ENCODE measurements at places on chromosomes 5 and 9.

- no peak for DNase-seq
These were observed 2.8 kb upstream of the NKX2-5 start for GRCh38 chr5:173237875-173238220.

- no peak for DNase-seq
These were observed 148.3 kb upstream of the NR3C1 start for GRCh38 chr5:143551820-143552251.

DNA sequence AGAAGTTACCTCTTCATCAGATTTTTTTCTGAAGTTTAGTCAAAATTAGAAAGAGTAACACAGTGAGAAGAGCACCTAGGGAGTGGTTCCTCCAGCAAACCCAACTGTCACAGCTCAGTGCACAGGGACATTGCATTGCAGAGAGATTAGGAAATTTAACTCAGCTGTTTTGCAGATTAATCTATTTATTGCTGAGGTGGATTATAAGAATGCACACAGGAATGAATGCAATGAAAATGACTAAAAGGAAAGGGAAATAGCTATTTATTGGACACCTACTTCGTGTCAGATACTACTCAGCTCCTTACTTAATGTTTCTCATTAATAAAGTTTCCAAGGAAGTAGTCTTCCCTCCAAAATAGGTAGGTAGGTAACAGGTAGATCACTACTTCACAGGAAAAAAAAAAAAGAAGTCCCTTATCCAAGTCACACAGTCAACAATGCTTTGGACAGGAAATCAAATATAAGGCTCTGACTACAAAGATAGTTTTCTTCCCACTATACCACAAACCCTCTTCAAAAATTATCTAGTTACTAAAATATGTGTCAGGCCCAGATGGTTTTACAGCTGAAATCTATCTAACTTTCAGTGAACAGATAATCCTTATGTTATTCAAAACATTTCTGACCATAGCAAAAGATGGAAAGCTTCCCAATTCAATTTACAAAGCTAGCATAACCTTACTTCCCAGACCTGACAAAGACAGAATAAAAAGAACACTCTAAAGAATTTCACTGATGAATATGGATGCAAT lies 442.2 kb upstream of the MPDZ start:
- DNase-seq, result no peak

DNA sequence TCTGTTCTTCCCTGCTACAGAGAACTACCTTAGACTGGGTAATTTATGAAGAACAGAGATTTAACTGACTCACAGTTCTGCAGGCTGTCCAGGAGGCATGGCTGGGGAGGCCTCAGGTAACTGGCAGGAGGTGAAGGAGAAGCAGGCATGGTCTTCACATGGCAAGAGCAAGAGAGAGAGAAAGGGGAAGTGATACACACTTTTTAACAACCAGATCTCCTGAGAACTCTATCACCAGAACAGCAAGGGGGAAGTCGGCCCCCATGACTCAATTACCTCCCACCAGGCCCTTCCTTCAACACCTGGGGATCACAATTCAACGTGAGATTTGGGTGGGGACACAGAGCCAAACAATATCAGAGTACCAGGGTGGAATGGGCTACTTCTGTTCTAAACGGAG lies 766.8 kb downstream of the TLE1 start:
- no peak for DNase-seq

DNA sequence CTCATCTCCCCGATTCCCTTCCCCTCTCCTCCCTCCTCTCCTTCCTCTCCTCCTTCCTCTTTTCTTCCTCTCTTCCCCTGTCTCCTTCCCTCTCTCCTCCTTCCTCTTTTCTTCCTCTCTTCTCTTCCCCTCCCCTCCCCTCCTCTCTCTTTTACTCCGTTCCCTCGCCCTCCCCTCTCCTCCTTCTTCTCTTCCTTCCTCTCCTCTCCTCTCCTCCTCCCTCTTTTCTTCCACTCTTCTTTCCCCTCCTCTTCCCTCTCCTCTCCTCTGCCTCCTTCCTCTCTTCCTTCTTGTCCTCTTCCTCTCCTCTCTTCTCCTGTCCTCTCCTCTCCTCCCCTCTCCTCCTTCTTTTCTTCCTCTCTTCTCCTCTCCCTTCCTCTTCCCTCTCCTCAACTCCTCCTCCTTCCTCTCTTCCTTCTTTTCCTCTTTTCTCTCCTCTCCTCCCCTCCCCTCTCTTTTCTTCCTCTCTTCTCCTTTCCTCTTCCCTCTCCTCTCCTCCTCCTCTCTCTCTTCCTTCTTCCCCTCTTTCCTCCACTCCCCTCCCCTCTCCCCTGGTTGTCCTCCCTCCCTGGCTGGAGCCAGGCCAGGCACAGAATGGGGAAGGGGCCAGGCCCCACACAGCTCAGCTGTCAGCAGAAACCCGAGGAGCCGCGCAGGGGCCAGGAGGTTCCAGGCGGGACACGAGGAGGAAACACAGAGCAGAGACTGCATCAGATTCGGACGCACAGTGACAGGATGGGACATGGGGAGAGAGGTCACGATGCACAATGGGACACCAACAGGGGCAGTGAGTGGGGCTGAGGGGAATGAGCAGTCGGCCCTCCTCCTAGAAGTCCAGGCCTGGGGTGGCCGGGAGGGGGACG lies 48.0 kb downstream of the CAMK2A start:
- DNase-seq, result no peak

DNA sequence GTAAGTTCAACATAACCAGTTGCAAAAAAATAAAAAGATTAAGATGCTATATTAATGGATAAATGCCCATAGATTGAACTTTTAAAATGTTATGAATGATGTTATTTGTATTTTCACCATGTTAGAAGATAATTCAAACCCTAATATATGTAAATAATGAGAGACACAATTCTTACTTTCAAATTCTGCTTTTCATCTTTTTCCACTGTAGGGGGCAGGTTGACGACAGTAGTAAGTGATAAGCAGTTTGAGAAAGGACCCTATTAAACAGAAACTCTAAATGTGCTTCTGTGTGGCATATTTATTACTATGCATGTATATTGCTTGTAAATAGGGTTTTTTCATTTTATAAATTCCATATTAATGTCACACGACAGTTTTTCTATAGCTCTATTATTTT lies 591.1 kb downstream of the SEMA5A start:
- DNase-seq, result no peak

GRCh38 chr9:84499969-84500582 lies 159.5 kb upstream of the SLC28A3 start:
- DNase-seq, result no peak

DNA sequence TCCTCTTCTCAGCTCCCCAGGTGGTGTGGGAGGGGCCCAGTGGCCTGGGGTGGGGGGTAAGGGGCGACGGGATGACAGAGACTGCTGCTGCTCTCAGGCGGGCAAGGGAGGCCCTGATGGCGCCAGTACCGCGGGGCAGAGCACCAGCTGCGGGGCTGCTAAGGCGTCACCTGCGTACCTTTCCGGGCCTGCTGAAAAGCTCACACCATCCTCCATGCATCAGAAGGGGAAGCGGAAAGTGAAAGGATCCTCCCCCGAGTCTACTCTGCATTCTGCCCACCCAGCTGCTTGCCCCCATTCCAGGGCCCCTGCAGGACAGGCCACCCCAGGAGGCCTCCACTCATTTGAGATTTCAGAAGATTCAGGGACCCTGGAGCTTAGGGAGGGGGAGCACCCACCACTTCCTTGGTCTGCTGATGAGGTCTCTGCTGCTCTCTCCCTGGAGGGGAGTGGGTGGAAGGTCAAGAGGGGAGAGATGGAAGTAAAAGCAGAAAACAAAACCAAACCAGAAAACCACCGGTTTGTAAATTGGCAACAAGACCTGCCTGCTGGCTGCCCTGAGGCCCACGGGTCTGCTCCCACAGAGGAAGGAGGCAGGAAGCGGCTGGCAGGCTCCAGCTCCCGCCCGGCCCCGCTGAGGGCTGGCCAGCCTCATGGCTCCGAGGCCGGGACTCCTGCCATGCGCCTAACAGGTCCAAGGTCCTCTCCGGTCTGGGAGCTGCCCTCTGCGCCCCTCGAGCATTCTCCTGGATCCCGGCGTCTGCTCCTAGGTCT lies 33.6 kb downstream of the PRRT1B start:
- DNase-seq, result peak; percentile 33

DNA sequence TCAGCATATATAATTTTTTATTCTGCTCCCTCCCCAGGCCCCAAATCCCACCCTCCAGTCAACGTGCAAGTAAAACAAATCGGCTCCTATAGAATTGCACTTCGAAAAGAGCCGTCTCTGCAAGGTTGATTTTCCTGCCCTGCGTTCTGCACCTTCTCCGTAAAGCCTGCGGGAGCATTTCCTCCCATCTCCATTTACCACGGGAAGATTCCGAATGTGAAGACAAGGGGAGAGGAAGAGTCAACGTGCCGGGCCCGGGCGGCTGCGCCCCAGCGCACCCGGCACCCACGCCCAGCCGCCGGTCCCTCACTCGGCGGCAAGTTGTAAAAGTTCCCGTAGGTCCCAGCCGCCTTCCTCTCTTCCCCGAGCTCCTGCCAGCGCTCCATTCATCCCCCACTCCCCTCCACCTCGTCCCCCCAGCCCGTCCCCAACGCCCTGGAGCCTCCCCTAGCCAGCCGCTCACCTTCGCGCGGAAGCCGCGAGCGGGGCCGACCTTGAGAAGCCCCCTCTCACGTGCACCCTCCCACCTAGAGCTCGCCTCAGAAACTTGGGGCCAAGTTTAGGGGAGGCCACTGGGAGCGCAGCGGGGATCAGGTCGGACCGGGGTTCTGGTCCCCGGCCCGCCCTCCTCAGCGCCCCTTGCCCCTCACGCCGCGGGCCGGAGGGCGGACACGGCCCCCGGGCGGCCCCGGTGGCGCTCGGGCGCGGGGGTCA lies 431 bp downstream of the BNC2 start:
- DNase-seq, result peak; percentile 27

DNA sequence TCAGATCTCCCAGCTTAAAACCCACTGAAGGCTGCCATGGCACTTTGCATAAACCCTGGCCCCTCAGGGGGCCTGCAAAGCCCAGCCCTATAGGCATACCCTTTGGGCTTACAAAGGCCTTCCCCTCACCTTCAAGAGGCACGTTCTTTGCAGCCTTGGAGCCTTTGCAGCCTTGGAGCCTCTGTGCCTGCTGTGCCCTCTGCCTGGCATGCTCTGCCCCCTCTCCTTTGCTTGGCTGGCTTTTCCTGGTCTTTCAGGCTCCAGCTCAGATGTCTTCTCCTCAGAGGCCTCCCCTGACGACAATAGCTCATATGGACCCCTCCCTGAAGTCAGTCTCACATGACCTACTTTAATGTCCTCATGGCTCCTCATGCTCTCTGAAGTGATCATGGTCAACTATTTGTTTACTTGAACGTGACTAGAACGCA lies 60.3 kb downstream of the CXXC5 start:
- DNase-seq, result no peak

GRCh38 chr5:92927291-92927778 lies 653.7 kb downstream of the NR2F1-AS1 start:
- peak; percentile 60 for DNase-seq

DNA sequence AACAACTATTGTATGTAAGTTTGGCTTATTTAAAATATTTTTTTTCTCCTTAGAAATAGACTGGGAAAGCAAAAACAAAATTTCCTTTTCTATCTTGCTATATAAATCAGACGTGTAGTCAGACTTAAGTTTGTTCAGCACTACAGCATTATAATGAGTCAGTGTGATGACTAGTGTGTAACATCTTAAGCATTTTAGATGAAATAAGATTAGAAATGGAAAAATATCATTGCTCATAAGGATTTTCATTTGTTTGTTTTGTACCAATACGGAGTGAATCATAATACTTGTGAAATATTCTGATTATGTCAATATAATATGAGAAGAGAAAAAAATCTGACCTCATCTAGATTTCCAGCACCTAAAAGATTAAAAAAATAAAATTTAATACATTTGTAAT lies 64.7 kb upstream of the RICTOR start:
- DNase-seq, result peak; percentile 63

DNA sequence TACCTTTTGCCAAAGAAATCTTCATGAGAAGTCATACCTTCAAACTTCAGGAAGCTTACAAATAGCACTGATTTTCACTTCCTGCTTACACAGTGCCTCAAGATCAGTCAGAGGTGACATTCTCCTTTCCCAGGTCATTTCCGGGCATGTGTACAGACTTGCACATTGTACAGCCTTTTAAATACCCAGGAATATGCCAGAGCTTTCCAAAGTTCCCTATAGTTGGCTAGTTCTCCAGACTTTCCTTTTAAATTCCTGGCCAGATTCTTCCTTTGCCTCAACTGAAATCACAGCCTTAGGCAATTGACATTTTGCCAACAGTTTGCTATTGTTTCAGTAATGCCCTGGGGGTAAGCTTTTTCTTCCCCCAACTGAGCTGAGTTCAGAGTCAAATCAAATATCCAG lies 47.2 kb downstream of the RFX3 start:
- peak; percentile 97 for DNase-seq

DNA sequence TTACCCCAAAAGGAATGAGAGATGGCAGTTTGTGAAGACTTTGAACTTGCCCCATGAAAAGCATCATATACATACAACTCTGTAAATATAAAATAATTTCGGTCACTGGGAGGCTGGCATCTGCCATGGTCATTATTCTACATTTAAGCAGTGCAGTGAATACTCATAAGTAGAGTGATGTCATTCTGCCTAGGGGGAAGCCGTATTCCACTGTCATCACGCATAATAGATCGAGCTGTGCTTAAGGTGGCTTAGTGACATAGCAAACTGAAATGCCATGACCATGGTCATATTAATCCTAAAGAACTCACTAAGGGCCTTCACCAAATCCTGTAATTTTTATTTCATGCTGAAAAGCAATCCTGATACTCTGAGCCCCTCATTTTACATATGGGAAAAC lies 42.4 kb upstream of the NR4A3 start:
- no peak for DNase-seq

DNA sequence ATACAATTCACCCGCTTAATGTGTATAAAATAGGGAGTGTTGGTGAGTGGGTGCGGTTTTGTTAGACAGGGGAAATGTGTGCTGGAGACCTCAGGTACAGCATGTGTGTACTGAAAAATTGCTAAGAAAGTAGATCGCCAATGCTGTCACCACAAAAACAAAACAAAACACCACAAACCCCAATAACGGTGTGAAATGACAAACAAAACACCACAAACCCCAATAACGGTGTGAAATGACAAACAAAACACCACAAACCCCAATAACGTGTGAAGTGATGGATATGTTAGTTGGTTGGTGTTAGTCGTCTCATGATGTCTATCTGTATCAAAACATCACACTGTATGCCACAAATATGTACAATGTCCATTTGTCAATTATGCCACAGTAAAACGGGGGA lies 14.2 kb upstream of the GFPT2 start:
- no peak for DNase-seq

DNA sequence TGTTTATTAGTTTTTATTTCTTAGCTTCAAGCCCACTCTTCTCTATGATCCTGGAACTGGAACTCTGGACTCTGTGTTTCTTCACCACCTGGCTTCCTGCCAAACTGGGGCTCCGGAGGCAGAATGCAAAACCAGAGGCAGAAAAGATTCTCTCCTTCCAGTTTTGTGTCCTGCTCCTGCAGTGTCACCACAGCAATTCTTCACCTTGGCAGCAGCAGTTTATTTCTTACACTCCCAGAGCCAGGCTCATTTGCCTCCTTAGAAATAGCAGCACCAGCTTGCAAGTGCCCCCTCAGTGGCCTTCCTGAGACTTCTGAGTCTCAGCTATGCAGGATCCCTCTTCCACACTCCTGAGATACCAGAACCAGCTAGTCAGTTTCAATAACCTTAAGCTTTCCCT lies 26.7 kb upstream of the CAMK4 start:
- DNase-seq, result peak; percentile 2

- no peak for DNase-seq
These were observed 18.6 kb upstream of the OLFM1 start for GRCh38 chr9:135068776-135069415.
